ENCODE measurements at places on chromosomes 1 and 21.

- DNase-seq = no peak
Observed at GRCh38 chr1:222543817-222544216, 4.1 kb downstream of the HHIPL2 start.

GRCh38 chr1:64917328-64917861 lies 49.0 kb downstream of the JAK1 start:
- peak; percentile 100 for DNase-seq

GRCh38 chr1:9842073-9842711 lies 18.4 kb upstream of the CLSTN1 start:
- DNase-seq = no peak

- peak; percentile 23 for DNase-seq
Observed at GRCh38 chr1:182662121-182662890, 22.1 kb downstream of the RGS8 start.

DNA sequence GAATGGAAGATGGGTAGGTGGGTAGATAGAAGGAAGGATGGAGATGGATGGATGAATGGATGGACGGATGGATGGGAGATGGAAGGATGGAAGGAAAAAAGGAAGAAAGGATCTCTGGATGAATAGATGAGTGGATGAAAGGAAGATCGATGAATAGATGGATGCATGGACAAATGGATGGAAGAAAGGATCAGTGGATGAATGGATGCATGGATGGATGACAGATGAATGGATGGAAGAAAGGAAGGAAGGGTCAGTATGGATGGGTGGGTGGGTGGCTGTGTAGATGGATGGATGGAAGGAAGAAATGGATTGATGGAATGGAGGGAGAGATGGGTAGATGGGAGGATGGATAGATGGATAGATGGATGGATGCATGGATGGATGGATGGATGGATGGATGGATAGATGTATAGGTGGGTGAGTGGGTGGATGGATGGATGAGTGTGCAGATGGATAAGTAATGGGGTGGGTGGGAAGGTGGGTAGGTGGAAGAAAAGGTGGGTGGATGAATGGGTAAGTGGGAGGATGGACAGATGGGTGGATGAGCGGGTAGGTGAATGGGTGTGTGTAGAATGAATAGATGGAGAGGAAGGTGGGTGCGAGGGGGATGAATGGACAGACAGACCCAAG lies 14.6 kb downstream of the KIF17 start:
- no peak for DNase-seq

GRCh38 chr1:27872059-27872801 lies at the start of gene THEMIS2:
Gene THEMIS2 (plus strand): TSS chr1:27872544. CDS start chr1:27872572, 28 bp downstream.
- peak; percentile 49 for DNase-seq

GRCh38 chr1:223036479-223036845 lies 106.6 kb downstream of the TLR5 start:
- DNase-seq = no peak

GRCh38 chr1:16644193-16644481 lies 22.6 kb downstream of the RNU1-3 start:
- DNase-seq = no peak

- DNase-seq = no peak
Observed at GRCh38 chr1:152871731-152872126, 6.4 kb upstream of the SMCP start.

GRCh38 chr1:74423471-74423870 lies 88.9 kb downstream of the LRRC53 start:
- DNase-seq = no peak

- DNase-seq = no peak
Observed at GRCh38 chr1:19079541-19080472, 123.3 kb upstream of the IFFO2 start.

DNA sequence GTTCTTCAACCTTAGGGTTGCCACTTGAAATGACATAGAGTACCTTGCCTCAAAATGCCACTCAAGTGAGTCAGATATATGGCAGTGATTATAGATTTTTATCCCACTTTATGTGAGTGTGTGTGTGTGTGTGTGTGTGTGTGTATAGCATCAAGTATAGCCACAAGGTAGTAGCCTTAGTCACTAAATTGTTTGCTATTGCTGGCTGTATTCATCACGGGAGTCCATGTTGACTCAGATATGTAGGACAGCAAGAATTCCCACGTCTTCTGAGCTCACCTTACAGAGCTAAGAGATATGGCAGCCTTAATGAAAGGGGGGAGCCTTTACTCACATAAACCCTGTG lies 9.3 kb downstream of the ETS2 start:
- peak; percentile 39 for DNase-seq

DNA sequence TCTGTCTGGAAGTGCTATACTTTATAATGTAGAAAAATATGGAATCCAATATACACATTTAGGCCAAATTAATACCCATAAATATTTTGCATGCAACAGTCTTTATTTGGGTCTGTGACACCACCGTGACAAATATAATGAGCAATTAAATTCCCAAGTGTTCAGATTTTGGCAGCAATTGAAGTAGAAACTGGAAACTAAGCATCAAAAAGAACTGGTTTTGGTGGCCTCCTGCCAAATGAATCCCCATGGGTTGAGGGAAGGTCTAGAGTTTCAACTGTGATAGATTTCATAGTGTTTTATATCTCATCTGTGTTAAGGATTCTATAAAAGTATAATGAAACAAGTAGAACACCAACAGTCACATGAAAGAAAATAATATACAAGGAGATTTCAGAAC lies 88.4 kb downstream of the DPYD start:
- DNase-seq = peak; percentile 28

All from fibroblast of skin of back (primary cell).